ENCODE measurements at places on chromosomes 6 and 20.

DNA sequence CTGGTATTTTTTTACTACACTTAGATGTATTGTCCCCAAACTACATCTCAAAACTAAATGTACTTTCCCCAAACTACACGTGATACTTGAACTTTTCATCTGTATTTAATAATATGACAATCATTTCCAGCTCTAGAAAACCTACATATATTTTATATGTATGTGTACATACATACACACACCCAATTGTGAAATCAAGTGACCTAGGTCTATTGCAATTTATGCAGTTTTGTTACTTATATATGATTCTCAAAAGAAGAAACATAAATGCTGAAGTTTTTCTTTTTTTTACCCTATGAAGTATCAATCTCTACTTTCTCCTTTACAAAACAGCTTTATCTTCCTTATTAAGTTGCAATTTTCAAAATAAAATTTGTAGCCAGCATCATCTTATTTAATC, 4.7 kb downstream of the ADNP start:
- no peak for DNase-seq

DNA sequence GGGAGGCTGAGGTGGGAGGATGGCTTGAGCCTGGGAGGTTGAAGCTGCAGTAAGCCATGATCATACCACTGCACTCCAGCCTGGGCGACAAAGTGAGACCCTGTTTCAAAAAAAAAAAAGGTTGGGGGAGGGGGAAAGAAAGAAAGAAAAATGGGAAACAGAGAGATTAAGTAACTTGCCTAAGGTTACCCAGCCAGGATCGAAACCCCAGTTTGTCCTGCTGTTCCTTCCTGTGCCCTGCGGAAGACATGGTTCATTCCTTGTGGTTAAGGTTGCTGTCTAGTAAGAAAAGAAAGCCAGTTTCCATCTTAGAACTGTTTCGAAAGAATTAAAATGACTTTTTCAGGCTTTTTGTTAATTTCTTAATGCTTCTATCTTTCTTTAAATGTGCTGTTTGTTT, 29.8 kb downstream of the C6orf89 start:
- no peak for DNase-seq

- DNase-seq: no peak
These were observed 203.4 kb downstream of the TTLL2 start for GRCh38 chr6:167528239-167528638.

- no peak for DNase-seq
These were observed 34.8 kb downstream of the MYLIP start for GRCh38 chr6:16163535-16164300.

GRCh38 chr6:13405961-13406477, 77.7 kb upstream of the TBC1D7 start:
- DNase-seq: no peak

DNA sequence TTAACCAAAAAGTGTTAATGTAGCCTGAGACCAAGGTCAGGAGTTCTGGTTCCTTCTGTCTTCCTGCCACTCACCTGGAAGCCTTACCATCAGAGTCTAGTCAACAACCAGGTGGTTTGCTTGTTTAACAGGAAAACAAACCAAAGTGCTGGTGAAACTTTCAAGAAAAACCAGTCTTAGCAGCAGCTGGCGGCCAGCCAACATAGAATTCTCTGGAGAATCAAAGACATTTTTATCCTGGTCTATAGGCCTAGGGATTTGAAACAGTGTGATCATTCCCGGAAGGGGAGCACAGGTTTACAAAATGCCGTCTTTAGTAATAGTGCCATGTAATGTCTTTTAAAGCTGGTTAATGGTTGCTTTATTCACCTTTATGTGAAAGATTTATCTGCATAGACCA, 146.6 kb upstream of the AKIRIN2 start:
- DNase-seq: no peak

DNA sequence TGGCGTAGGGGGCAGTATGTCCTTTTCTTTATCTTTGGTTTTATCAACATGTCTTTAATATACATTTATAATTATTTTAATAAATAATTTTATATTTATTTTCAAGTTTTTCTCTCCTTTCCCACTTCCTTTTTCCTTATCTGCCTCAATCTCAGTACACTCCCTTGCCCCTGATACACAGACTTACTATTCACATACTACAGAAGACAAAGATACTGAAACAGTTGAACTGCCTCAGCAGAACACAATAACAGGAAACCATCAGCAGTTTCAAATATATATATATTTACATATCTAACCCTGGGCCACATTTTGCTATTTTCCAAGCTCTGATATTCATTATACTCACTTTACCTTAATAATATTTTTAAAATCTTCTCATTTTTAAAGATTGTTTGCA, 19.8 kb downstream of the IBTK start:
- DNase-seq: no peak

- no peak for DNase-seq
These were observed 626.6 kb upstream of the CITED2 start for GRCh38 chr6:140001005-140001404.
